ENCODE measurements at places on chromosomes 1 and 21.

DNA sequence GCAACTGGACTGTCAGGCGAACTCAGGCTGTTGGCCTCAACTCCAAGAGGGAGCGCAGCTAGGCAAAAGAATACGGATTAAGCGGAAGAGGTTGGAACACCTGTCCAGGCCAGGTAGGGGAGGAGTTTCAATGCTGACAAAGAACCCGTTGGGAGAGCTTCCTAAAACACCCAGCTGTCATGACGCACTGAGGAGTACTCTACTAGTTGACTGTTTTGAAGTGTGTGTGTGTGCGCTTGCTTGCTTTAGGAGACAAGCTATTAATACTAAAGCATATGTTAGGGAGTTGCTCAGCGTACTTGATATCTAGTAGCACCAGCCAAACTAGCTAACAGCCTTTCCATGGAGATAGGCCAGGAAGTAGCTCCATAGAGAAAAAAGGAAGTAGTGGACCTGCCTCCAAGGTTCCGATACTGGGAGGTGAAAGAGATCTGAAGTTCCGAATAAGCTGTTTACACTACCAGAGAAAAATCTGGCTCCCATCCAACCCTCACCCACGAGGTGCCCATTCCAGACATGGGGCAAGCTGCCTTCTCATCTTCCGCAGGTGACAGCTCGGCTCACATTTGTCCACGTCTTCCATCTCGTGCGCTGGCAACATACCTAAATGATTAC, 974 bp upstream of the FNBP1L start:
- no peak overlapping the region for H3K27ac ChIP-seq
- peak overlapping the region; percentile 92 for H3K4me3 ChIP-seq
- DNase-seq: no peak
- no peaks in the 10 kb centered on the region for H3K4me1 ChIP-seq
- H3K27me3 ChIP-seq: no peaks in the 10 kb centered on the region

GRCh38 chr1:208150833-208151458, 93.2 kb downstream of the PLXNA2 start:
- no peaks in the 10 kb centered on the region for H3K36me3 ChIP-seq
- H3K27me3 ChIP-seq: no peaks in the 10 kb centered on the region
- H3K4me1 ChIP-seq: peaks cover 27% of the 10 kb centered on the region
- H3K27ac ChIP-seq: no peak overlapping the region
- no peak overlapping the region for H3K4me3 ChIP-seq

DNA sequence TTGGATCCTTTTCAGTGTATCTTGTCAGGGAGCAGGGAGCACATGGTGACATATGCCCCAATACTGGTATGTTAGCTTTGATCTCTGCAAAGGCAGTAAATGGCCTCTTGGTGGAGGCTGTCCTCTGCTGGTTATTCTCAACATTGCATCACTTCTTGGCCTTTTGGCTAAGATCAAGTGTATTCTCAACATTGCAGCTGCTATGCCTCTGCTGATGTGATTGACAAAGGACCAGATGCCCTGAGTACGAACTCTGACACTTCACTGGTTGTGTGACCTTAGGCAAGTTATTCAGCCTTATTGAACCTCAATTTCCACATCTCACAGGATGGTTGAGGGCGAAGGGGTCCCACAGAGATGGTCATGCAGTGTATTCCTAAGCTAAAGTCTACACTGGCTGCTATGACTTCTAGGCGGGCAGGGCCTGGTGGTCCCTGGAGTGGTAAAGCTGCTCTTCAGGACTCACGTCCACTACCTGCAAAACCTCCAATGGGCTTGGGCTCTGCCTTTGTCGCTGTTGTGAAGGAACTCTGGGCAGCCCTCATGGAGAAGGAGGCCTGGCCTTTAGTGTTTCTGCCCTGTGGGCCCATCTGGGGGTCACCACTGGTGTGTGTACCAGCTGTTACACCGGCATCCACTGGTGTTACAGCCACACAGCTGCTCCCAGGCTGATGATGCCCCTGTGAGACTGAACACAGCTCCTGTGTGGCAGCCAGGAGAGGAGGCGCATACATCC, 64.8 kb downstream of the DNTTIP2 start:
- no peaks in the 10 kb centered on the region for H3K36me3 ChIP-seq
- no peak overlapping the region for H3K4me3 ChIP-seq
- H3K27ac ChIP-seq: no peak overlapping the region
- peaks cover 2% of the 10 kb centered on the region for H3K4me1 ChIP-seq
- no peaks in the 10 kb centered on the region for H3K27me3 ChIP-seq

DNA sequence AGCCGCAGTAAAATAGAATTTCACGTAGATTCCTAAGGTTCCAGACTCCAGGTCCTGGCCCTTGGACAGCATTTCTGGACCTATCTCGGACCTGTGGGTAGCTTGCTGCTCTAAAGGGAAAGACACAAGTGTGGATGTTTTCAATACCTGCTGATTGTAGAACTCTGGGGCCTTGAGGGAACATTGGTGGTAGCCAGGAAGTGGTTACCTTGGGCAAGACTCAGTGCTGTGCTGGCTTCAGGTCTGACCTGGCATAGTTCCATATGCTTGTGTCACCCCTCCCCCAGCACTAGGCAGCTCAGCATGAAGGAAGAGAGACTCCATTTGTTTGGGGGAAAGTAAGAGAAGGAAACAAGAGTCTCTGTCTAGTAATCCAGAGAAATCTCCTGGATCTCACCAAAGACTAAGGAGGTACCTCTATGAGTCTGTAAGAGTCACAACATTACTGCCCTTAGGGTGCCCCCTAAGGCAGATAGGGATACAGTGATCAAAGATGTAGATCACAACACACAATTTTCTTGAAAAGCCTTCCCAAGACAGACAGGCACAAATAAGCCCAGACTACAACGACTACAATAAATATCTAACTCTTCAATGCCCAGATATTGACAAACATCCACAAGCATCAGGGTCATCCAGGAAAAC, 398.8 kb downstream of the TGFB2 start:
- no peaks in the 10 kb centered on the region for H3K4me1 ChIP-seq
- no peaks in the 10 kb centered on the region for H3K27me3 ChIP-seq
- no peak for DNase-seq
- no peaks in the 10 kb centered on the region for H3K36me3 ChIP-seq

- H3K27ac ChIP-seq: no peak overlapping the region
- no peak for DNase-seq
- no peaks in the 10 kb centered on the region for H3K27me3 ChIP-seq
Measured at GRCh38 chr1:76257823-76258222, 183.3 kb downstream of the ST6GALNAC3 start.

DNA sequence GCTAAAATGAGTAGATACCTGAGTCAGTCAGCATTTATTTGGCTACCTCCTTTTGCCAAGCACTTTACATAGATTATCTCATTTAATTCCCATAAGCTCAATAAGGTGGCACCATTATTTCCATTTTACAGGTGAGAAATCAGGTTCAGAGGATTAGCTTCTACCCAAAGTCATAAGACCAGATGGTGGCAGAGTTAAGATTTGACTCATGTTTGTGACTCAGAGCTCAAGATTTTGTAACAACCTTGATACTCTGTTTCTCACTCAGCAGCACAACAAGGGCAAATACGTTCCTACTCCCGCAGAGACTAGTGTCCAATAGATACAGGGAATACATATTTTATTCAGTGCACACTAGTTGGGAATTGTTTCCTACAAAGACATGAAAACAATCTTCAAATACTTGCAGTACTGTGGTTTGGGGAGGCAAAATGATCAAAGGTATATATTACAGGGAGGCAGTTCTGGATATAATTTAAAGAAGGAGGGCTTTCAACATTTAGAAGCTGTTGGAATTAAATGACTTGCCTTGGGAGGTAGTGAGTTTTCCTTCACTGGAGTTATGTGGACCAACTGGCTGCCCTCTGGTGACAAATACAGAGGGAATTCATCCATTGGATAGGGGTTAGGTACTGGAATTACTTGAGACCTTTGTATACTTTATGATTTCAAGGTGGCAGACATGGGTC, 3.6 kb downstream of the LEPR start:
- H3K4me1 ChIP-seq: peaks cover 5% of the 10 kb centered on the region
- H3K27ac ChIP-seq: no peak overlapping the region
- H3K36me3 ChIP-seq: peaks cover 2% of the 10 kb centered on the region

GRCh38 chr1:184116287-184116686, 64.8 kb downstream of the TSEN15 start:
- H3K27ac ChIP-seq: no peak overlapping the region
- H3K36me3 ChIP-seq: no peaks in the 10 kb centered on the region
- no peak for DNase-seq
- no peak overlapping the region for H3K4me3 ChIP-seq
- no peaks in the 10 kb centered on the region for H3K4me1 ChIP-seq

DNA sequence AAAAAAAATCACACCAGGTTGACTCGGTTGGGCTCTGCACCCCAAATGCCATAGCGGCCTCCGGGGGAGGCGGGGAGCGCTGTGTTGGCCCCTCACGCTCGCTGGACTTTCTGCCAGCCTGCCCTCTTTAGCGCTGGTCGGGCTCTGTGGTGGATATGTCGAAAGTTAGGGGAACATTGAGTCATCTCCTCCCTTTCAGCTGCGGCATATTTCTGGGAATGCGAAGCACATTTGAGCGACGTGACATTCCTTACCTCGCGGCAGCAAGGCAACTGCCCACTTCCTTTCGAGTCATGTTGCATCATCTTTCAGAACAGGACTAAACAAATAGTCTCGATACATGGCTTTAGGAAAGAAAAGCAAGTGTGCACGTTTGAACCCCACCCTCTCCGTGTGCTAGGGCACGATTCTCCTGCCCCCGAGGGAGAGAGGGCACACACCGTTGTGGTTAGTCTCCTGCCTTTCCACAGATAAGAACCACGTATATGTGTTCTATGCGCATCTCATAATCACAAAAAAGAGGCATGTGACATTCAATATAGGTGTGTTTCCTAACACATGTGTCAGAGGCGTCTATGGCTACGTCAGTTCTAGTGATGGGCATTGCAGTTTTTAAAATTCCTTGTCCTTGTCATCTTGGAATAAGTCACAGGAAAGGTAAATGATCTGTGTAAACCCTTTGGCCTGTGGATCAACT, 105.9 kb upstream of the SLC45A1 start:
- H3K27me3 ChIP-seq: no peaks in the 10 kb centered on the region
- H3K27ac ChIP-seq: no peak overlapping the region
- H3K4me3 ChIP-seq: no peak overlapping the region

DNA sequence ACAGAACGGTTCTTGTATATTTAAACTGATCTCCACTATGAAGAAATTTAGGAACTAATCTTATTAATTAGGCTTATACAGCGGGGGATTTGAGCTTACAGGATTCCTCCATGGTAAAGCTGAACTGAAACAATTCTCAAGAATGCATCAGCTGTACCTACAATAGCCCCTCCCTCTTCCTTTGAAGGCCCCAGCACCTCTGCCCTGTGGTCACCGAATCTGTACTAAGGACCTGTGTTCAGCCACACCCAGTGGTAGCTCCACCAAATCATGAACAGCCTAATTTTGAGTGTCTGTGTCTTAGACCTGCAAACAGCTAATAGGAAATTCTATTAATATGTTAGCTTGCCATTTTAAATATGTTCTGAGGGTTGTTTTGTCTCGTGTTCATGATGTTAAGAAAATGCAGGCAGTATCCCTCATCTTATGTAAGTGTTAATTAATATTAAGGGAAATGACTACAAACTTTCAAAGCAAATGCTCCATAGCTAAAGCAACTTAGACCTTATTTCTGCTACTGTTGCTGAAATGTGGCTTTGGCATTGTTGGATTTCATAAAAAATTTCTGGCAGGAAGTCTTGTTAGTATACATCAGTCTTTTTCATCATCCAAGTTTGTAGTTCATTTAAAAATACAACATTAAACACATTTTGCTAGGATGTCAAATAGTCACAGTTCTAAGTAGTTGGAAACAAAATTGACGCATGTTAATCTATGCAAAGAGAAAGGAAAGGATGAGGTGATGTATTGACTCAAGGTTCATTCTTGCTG, 147.2 kb downstream of the NR5A2 start:
- peaks cover 5% of the 10 kb centered on the region for H3K4me1 ChIP-seq
- no peak for DNase-seq
- H3K27me3 ChIP-seq: no peaks in the 10 kb centered on the region
- no peaks in the 10 kb centered on the region for H3K36me3 ChIP-seq
- no peak overlapping the region for H3K4me3 ChIP-seq

DNA sequence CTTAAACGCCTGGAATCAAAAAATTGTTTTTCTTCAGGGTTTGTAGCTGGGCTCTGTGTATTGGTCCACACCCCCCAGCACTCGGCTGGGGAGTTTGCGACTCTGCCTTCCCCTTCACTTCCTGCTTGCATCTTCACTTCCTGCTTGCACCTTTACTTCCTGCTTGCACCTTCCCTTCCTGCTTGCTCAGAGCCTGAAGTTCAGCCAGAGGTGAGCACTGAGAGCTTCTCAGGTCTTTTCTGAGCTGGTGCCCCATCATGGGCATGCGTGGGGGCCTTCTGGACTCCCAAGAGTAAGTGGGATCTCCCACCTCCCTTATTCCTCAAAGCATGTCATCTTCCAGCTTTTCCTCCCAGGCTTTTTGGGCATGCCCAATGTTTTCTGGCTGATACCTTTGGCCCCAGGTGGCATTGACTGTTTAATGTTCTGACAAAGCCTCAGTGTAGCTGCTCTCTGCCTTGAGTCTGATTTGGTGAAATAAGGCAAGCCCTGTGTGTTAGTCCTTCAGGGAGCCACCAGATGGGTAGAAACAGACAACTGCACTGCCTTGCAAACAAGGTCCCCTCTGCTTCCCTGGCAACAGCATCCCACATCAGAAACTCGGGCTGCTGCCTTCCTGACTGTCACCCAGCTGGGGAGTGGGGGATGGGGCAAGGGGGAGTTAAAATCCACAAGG, 3.5 kb downstream of the KRTAP10-2 start:
- no peaks in the 10 kb centered on the region for H3K27me3 ChIP-seq
- H3K36me3 ChIP-seq: no peaks in the 10 kb centered on the region
- H3K4me1 ChIP-seq: peaks cover 22% of the 10 kb centered on the region
- no peak overlapping the region for H3K27ac ChIP-seq

GRCh38 chr1:76901158-76901767, 34.0 kb downstream of the ST6GALNAC5 start:
- DNase-seq: peak; percentile 14
- no peaks in the 10 kb centered on the region for H3K4me1 ChIP-seq
- no peak overlapping the region for H3K4me3 ChIP-seq
- no peaks in the 10 kb centered on the region for H3K27me3 ChIP-seq
- no peaks in the 10 kb centered on the region for H3K36me3 ChIP-seq
- H3K27ac ChIP-seq: no peak overlapping the region

DNA sequence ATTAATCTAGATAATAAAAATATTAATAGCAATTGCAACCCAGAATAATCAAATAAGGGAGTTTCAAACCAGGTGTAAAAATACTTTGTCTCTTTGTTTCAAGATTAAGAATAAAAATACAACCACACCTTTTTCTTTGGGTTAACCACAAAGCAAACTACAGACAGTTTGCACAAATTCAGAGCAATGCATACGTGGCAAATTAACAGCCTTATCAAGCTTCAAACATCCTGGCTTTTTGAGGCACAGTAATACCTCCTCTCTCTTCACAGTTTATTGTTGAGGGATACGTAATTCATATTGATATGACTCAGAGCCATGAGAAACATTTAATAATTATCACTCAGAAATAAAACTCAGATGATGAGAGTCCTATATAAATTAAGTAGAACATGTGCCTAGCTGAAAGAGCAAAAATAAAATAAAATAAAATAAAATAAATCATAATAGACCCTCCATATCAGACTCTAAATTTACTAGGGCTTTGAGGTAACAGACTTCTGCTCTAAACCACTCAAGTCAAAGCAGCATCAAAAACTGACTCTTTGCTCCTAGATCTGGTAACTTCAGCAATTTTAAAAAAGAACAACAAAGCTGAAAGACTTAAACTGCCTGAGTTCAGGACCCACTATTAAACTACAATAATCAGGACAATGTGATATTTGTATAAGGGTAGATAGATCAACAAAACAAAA, 11.4 kb downstream of the EDEM3 start:
- no peaks in the 10 kb centered on the region for H3K27me3 ChIP-seq
- no peaks in the 10 kb centered on the region for H3K36me3 ChIP-seq
- no peaks in the 10 kb centered on the region for H3K4me1 ChIP-seq
- H3K27ac ChIP-seq: no peak overlapping the region

GRCh38 chr21:42560517-42561179, 47.0 kb downstream of the SLC37A1 start:
- no peak overlapping the region for H3K4me3 ChIP-seq
- H3K4me1 ChIP-seq: no peaks in the 10 kb centered on the region
- H3K27ac ChIP-seq: no peak overlapping the region

Data from neuronal stem cell (in vitro differentiated cells).